Right kidney (tissue), 9 donors: ENCODE measurements at places on chromosomes 3 and 15.

GRCh38 chr3:195774917-195775316, 36.8 kb downstream of the MUC4 start:
- DNase-seq = no peak

- no peak for DNase-seq
Measured at GRCh38 chr15:81274255-81274654, 49.7 kb downstream of the STARD5 start.

DNA sequence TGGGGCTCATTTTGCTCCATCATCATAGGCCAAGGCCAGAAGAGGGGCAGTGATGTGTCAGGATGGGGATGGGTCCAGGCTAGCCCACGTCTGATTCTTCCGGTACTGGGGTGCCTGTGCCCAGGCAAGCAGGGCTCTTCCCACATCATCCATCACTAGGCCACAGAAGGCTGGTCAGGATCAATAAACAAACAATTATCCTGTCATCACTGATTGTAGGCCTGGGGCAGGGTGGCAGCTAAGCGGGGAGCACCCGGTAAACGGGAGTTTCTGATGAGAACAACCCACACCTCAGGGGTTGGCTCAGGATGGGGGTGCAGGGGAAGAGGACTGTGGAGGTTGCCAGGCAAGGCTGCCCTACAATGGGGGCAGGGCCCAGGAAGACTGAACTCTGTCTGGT, 18.1 kb upstream of the CACNA2D2 start:
- no peak for DNase-seq

DNA sequence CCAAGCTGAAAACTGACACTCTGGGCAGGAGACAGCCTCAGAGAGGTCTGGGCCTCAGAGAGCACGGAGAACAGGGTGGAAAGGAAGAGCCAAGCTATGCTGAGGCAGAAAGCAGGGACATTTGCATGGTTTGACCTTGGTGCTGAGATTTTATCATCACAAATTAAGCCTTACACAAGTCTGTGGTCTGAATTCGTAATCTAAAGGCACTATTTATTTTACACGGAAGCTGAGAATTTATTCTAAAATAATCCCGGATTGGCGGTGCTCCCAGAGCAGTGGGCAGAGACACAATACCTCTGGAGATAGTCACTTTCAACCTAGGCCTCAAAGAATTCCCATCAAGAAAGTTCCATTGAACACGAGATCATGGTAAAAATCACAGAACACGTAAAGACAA, 47.5 kb downstream of the CFAP92 start:
- no peak for DNase-seq

DNA sequence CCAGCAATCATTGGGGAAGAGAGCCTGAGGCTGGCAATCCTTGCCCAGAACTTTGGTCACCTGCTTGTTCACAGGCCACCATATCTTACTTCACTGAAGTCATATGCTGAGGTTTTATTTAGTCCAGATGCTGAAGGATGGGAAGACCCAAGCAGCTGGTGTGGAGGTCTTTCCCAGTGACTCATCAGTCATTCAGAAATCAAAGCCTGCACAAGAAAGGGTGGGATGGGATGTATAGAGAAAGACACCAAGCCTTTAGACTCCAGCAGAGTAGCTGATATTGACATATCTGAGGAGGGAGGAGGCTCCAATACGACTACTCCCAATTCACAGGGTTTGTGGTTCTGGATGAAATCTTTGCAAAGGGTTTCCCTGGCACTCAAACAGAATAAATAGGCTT, 13.0 kb upstream of the PHLDB2 start:
- no peak for DNase-seq

DNA sequence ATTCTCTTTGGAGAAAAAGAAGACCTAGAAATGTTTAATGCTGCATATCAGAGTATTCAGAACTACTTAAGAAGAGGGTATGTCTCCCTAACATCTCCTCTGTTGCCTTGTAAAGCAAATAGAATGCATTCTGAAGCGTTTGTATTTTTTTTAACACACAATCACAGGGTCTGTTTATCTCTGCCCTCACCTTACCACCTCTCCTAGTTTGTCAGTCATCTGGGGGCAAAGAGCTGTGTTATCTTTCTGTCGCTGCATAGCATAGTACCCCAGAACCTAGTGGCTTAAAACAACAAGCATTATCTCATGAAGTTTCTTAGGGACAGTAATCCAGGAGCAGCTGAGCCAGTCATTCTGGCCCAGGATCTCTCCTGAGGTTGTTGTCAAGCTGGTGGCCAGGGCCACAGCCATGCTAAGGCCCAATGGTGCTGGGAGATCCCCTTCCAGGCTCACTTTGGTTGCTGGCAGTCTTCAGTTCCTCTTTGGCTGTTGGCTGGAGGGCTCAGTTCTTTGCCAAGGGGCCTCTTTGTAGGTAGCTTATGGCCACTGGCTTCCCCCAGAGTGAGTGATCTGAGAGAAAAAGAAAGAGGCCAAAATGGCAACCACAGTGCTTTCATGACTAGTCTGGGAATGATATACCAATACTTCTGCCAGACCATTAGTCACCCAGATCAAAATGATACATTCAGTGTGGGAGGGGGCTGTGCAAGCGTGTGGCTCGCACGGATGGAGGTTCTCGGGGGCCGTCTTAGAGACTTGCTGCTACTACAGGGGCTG, 17.8 kb downstream of the EDEM1 start:
- DNase-seq = no peak

DNA sequence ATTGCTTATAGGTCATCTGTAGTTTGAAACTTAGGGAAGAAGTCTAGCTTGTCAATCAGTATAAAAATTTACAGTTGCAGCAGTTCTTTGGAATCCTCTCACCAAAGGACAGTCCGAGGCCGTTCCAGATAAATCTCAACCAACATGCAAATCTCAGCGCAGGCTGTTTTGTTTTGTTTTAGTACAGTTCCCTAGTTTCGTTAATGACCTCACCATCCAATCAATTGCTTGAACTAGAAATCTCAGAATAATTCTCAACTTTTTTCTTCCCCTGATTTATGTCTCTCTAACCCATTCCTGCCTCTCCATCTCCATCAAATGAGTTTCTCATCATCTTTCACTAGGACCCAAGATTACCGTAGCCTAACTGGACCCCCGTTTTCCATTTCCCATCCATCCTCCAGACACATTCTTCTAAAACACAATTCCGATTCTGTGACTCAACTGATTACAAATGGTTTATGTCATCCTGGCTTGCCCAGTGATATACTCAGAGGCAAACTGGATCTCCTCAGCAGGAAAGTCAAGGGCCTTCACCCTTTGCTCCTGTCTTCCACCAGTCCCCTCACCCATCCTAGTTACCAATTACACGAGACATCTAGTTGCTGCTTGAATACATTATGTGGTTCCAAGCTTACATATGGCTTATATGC, 1.3 kb downstream of the SMCO1 start:
- no peak for DNase-seq

- DNase-seq = no peak
Measured at GRCh38 chr15:29037997-29038705, 152.4 kb downstream of the APBA2 start.

- no peak for DNase-seq
Measured at GRCh38 chr3:61924090-61924735, 362.8 kb downstream of the PTPRG start.

DNA sequence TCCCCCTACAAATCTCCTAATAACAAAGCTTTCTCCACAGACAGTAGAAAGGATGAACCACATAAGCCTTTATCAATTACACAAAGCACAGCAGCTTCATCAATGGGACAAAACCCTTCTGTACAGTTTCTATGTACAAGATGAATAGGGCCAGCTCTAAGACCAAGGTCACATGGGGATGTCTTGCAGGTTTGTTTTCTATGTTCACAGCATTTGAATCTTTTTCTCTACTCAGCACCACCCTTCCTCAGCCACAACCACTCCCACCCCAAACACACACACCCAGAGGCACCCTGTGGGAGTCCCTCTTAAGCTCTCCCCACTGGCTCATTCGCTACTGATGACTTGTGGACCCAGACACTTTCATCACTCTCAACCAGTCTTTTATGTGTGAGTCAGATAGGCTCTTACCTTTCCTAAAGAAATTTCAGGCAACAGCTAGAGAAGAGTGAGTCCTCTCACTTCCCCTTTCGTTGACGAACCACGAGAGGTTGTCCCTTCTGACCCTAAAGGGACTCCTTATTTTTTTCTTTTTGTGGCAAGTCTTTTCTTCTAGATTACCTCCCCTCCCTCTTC, 57.9 kb downstream of the ARHGAP31 start:
- DNase-seq = no peak

- peak; percentile 2 for DNase-seq
Measured at GRCh38 chr3:48398701-48399386, 26.8 kb downstream of the FBXW12 start.

- no peak for DNase-seq
Measured at GRCh38 chr15:64653757-64654156, 121.6 kb downstream of the RBPMS2 start.

GRCh38 chr15:51253366-51253765, 85.0 kb downstream of the CYP19A1 start:
- DNase-seq = no peak

GRCh38 chr15:29687204-29687815, 135.0 kb downstream of the TJP1 start:
- DNase-seq = no peak

DNA sequence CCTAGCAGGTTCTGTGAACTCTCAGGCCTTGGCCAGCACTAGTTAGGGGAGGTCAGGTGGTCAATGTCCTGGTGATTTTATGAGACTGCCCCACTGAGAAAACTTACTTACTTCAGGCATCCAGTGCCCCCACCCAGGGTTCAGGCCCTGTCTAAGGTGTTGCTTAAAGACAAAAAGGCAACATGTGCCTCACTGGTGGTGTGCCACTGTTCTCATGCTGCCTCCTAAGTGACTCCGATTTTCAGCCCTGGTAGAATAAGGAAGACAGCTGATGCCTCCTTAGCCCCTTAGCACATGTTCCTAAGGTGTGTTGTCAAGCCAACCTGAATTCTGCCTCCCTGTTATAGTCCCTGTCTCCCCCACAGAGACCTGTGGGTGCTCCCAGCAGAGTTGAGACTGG, 5.3 kb downstream of the RBM15B start:
- no peak for DNase-seq

DNA sequence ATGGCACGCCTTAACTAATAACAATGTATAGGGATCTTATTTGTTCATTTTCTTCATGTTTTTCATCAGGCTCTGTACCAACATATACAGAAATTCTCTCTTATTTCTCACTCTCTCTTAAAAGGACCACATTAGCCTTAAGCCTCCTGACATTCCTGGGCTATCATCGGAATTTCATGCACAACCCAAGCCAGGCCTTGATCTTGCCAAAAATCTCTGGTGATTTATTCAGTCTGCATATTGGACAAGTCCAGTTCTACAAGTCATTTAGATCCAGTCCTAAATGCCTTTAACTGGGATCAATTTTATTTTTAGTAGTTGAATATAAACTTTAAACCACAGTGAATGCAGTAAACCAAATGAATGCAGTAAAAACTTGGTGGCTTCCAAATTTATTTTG, 385.4 kb downstream of the MECOM start:
- no peak for DNase-seq

DNA sequence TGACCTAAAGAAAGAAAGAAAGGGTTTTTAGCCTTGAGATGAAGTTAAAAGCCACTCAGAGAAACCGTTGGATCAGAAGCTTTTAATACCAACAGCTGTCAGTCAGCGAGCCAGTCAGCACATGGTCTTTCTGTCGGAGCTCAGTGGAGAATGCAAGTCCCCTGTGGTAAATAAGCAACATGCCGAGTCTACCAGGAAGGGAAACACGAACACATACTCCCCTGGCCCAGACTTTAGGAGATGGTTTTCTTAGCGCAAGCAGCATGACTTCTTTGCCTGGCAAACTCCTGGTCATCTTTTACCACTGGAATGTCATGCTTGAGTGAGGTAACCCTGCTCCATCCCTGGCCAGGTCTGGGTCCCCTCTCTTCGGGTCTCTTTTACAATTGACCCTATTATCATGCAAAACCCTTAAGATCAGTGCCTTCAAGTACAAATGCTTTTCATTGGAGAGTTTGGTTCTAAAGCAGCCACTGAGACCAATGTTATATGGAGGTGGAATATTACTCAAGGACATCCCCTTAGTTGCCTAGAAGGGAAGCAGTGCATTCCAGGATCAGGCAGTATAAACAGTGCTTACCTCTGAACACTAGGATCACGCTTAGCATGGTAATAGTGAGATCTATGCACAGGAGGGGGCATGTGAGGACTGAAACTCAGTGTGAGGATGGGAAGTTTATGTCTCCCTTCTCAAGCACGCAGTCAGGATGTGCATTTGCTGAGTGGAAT, 28.2 kb downstream of the SLCO3A1 start:
- DNase-seq = no peak

GRCh38 chr15:50190723-50191122, 8.7 kb downstream of the SLC27A2 start:
- DNase-seq = no peak

DNA sequence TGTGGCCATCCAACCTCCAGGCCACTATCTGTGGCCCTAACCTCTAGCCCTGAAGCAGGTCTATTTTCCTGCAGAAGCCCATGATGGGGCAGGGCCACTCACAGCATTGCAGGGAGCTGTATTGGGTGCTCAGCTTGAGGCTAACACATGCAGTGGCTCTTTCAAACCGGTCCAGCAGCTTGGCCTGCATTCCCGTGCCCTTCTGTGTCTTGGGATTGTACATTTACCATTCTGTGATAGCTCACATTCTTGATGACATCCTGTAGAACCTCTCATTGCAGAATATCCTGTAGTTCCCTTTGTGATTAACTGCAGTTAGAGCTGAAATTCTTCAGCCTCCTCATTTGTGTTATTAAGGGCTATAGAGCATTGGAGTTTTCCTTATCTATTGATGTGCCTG, 60.8 kb upstream of the ANKRD34C start:
- no peak for DNase-seq
